ENCODE measurements at places on chromosomes 2 and 18. TPM values are rescaled to one million over a fixed set of nuclear protein-coding genes. Genes with fewer than 3 reads are reported as not detected.

Gene PSMA8
- not detected for total RNA-seq

Gene CABYR
- 6.4 TPM for total RNA-seq

Gene CLEC4F
- not detected for total RNA-seq

Gene TBC1D8
- 20.0 TPM for total RNA-seq

Gene EGR4
- not detected for total RNA-seq

Gene TMEM169
- under 0.01 TPM for total RNA-seq

Gene C1QL2
- not detected for total RNA-seq

Gene IL1R1
- 4.7 TPM for total RNA-seq

Gene THSD7B
- total RNA-seq = not detected

Gene DSG3
- 72.8 TPM for total RNA-seq

Gene CHRNG
- total RNA-seq = not detected

Gene C2orf80
- total RNA-seq = not detected

Gene NEU2
- not detected for total RNA-seq

Gene AP1S3
- 19.0 TPM for total RNA-seq

Gene DSEL
- total RNA-seq = 1.6 TPM

Gene IL1F10
- 0.08 TPM for total RNA-seq

Gene CHST10
- 5.6 TPM for total RNA-seq

Gene RIT2
- total RNA-seq = not detected

Gene GAL3ST2
- not detected for total RNA-seq

Gene ESPNL
- total RNA-seq = 0.30 TPM

Data from hair follicular keratinocyte (primary cell).